ENCODE measurements at places on chromosomes 7 and 10.

DNA sequence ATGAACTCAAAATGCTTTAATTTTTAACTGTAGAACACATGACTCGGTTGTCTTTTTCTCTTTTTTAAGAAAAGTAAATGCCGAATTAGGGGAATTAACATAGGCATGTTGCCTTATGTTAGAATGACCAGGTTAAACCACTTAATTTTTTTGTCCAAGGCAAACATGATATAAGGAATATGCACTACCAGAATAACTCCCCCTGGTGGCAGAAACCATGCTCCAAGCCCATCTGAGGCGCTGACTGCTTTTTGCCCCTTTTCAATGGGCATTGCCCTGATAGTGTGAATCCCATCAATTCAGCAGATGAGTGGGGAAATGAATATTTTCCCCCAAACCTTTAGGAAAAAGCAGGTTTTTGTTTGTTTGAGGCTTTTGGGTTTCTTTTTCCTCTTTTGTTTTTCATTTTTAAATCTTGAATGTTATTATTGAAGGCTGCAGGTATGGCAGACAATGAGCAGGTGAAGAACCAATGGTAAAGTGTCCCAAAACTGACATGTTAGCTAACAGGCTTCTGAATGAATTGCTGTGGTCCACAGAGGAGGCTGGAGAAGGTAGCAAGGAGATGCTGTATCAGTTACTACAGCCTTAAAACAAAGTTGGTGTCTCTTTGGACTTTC, 284.3 kb downstream of the SORCS3 start:
- peak; percentile 2 for DNase-seq

GRCh38 chr10:87546210-87546609, 41.5 kb downstream of the MINPP1 start:
- DNase-seq = no peak

DNA sequence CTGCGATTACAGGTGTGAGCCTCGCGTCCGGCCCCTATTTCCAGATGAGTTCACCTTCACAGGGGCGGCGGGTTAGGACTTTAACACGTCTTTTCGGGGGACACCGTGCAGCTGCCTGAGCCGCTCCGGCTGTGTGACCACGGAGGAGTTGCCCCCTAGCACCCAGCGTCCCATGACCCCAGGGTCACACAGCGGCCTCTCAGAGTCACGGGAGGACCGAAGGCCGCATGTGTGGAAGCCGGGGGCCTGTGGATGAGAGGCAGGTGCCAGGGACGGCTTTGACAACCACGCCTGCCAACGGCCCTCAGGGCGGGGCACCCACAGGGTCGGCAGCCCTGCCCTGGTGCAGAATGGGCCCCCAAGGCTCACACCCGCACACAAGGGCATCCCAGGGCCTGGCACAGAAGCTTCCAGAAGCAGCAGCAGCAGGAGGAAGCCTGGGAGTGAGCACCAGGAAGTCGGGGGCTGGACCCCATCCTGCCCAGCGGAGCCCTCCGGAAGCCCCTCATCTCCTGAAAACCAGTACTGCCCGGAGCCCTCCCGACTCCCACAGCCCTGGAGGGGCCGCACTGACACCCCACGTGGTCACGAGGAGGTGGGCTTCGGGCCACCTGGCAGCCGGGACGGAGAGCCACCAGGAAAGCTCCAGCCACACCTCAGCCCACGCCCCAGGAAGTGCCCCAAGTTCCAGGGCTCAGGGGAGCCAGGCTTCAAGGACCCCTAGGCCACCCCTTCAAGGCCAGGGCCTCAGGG, 32.7 kb downstream of the ADAP1 start:
- no peak for DNase-seq

- DNase-seq = no peak
These were observed 592.5 kb downstream of the ARL4A start for GRCh38 chr7:13279854-13280435.

GRCh38 chr10:104387130-104387888, 33.7 kb downstream of the CFAP58 start:
- DNase-seq = no peak

DNA sequence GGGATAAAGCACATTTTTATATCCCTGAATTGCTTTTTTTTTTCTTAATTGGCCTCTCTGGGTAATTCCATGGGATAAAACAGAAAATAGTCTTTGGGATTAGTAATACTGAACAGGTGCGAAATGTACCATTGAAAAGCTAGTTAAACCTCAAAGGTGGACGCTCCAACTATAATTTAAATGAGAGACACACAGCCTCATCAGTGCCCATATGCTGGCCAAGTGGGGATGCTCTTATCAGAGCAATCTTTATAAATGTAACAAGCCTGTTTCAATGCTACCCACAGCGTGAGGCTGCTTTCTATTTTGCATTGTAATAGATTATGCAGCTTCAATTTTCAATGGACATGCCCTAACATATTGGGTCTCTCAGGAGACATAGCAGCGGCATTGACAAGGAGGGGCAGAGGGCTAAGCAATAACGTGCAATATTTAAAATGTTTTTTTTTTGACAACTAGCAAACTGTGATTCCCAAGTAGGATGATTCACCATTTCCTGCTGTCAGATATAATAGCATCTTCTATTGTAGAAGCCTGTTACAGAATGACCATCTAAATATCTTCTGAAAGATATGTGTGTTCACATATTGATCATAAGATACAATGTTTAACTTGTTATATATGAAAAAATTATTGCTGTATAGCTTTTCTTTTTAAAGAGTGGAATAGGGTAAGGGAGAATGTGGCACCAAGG, 91.3 kb upstream of the BET1 start:
- DNase-seq = no peak

DNA sequence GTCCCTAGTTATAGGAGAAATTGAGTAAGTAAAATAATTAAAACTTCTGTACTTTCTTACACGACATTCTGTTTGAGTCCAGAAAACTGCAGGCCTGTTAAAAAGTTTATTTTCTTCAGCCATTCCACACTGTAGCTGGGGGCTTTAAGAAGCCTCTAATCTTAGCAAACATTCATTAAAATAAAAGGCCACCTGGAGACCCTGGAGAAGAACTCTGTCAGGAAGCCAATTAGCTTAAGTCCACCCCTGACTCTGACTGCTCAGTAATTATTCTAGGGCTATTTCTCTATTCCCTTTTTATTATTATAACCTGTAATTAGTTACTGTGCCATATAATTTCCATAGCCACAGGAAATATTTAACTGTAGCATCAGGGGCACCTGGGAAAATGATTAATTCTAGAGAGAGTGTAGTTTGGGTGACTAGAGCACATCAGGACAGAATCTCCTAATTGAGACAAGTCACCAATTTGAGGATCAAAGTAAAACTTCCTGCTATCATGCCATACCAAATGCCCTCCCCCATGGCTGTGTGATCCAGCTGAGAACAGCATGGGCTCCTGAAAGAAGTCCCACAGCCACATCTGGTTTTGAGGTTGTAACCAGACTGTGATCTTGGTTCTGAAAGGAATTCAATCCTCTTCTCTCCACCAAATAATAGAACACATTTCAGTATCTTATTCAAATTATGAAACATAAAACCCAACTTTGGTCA, 1302.3 kb downstream of the XPNPEP1 start:
- DNase-seq = no peak

DNA sequence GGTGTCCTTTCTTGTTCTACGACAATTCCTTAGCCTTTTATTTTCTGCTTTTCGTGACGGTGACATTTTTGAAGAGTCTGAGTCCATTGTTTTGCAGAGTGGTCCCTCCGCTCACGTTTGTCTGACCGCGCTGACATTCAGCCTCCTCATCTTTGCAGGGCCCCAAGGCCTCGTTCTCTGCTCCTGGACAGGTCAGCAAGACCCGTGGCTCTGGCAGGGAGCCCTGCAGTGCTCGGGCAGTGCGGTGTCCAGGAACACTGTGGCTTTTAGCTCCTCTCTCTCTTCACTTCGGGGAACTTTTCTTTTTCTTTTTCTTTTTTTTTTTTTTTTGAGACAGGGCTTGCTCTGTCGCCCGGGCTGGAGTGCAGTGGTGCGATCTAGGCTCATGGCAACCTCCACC, 142.5 kb downstream of the DNAJB6 start:
- no peak for DNase-seq

- peak; percentile 47 for DNase-seq
These were observed 134.3 kb downstream of the GRK5 start for GRCh38 chr10:119341459-119342301.

GRCh38 chr7:47485640-47486435, 96.1 kb downstream of the TNS3 start:
- no peak for DNase-seq

DNA sequence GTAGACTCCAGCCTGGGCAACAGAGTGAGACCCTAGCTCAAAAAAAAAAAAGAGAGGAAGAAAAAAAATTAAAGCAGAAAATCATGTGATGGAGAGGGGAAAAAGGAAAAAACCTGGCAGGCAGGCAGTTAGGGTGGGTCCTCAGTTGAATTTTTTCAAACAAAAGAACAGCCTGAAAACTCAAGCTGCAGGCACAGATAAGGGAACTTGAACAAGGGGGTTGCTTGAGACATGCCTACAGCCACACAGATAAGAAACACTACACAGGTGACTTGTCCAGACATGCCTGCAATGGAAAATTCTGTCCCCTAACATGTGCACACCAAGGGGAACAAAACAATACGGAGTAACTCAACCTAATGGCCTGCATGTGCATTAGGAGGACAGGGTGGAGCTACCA, 19.2 kb downstream of the VIM start:
- no peak for DNase-seq

- no peak for DNase-seq
These were observed 41.4 kb upstream of the ANTXRL start for GRCh38 chr10:46245381-46245900.

- peak; percentile 76 for DNase-seq
These were observed 9.9 kb upstream of the EPHB4 start for GRCh38 chr7:100837099-100837836.

GRCh38 chr10:28777911-28778310, 100.6 kb downstream of the BAMBI start:
- no peak for DNase-seq

- DNase-seq = no peak
These were observed 104.0 kb downstream of the GRM3 start for GRCh38 chr7:86747698-86748097.

DNA sequence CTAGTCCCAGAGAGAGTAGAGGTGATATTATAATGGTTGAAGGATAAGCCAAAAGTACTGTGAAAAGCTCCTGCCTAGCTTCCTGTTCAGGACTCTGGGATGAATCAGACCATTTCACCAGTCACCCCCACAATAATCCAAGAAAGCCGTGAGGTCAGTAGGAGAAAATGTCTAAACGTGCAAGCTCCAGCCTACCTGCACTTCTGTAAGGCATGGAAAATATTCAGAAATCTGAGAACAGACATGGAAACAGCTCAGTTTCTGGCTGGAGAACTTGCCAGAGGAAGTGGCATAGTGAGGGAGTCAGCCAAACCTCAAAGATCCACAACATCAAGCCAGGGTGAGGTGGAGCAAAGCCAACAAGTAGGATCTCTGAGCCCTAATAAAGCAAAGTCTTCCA, 58.2 kb downstream of the ELAPOR2 start:
- no peak for DNase-seq

DNA sequence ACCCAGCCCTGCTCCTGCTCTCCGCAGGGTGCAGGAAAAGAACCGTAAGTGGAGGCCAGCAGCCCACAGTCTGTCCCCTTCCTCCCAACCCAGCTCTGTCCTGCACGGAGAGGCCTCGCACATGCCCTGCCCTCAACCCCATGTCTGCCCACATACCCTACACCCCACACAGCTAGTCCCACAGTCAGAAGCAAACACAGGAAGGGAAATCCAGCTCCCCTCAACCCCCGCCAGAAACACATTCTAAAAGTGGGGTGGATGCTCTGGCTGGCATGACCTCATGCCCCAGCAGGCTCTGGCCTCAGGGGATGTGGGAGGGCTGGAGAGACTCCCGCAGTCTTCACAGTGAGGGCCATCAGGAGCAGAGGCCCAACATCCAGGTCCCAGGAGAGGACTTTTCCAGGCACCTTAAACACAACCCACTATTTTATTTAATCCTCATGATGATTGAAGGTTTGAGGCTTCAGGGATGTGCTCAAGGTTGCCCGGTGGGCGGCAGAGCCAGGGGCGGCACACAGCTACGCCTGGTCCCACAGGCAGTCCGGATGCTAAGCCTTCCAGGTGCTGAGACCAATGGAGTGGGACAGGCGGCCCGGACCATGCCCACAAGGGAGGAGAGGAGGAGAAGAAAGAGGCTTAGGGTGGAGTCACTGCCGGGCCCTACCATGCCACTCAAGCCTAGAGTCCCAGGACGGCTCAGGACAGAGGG, 29.9 kb downstream of the CALML5 start:
- no peak for DNase-seq

DNA sequence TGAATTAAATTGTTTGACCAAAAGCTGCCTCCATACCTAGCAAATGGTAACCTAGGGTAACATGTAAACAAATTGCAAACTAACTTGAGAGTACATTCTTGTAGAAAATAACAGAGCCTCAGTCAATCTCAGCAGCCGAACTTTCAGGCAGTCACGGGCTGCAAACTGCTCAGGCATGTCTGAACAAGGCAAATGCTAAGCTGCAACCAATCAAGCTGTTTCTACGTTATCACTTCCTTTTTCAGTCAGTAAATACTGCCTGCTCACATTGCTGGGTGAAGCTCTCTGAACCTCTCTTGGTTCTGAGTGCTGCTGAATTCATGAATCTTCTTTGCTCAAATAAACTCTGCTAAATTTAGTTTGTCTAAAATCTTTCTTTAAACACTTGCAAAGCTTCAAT, 1212.4 kb downstream of the SORCS1 start:
- no peak for DNase-seq

DNA sequence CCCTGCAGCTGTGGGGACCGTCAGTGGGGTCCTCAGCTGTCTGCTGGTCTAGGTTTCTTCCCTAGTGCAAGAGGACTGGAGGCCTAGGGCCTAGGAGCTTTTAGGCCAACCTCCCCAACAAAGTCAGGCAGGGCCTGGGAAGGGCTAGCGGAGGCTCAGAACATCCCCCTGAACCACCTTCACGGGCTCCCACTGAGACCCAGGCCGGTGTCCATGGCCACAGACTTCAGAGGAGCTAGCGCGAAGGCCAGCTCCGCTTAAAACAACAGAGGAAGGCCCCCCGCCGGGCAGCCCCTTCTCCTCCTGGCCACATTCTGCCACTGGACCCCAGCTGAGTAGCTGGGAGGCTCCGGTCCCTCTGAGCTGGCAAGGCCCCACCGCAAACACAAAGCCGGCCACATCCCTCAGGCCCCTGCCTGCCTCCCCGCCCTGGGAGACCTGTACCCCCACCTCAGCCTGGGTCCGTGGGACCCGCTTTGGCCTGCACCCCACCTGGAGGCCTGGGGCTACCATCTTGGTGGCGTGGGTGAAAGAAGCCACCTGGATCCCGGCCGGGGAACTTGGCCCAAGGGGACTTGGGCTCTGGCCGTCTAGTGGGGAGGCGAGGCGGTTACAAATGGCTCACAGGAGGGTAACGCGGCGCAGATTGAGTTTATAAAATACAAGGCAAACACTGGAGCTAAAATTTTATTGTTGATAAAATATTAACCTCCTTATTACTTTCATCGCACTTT, 5.4 kb upstream of the UNCX start:
- DNase-seq = no peak

All from stimulated activated CD4-positive, alpha-beta T cell treated with anti-CD3 and anti-CD28 coated beads, Interleukin-15, amount 100 ng/mL, for 48 hours (primary cell).